ENCODE measurements at places on chromosomes 3 and 15.

GRCh38 chr3:59016930-59017616, 32.8 kb downstream of the CFAP20DC start:
- no peak for DNase-seq

- no peak for DNase-seq
These were observed 481.7 kb downstream of the MAGI1 start for GRCh38 chr3:65556934-65557577.

GRCh38 chr3:121995161-121996137, 26.6 kb downstream of the ILDR1 start:
- DNase-seq: no peak

DNA sequence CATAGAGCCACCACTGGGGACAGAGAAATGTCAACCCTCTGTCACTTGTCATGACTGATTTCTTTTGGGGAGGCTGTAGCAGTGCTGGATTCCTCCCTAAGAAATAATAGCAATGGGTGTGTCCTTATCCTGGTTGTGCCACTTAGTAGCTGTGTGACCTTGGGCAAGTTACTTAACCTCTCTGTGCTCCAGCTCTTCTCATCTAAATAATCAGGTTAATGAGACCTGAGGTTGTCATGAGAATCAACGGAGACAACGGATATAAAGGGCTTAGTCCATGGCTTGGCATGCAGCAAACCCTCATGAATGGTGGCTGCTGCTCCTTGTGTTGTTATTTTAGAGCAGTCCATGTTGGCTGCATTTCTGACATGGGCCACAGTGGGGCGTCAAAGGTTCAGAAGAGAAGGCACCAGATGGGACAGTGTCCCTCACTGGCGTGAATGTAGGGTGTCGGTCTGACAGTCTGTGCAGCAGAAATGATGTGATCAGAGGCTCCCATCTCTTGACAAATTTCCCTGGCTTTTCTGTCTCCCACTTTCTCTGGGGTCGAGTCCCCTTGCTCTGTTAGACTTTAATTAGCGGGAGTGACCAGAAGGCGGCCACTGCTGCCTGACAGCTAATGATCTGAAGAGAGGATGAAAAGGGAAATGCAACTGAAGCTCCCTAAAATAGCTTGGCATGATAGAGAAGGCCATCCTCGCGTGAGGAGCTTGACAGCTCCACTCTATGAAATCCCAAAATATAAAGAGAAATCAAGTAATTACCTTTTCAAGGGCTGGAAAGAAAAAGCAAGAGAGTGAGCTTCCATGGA, 209.4 kb downstream of the CADPS start:
- DNase-seq: no peak

- DNase-seq: no peak
These were observed 80.8 kb downstream of the EOMES start for GRCh38 chr3:27641271-27641800.

- no peak for DNase-seq
These were observed 826 bp downstream of the DBR1 start for GRCh38 chr3:138173769-138174420.

DNA sequence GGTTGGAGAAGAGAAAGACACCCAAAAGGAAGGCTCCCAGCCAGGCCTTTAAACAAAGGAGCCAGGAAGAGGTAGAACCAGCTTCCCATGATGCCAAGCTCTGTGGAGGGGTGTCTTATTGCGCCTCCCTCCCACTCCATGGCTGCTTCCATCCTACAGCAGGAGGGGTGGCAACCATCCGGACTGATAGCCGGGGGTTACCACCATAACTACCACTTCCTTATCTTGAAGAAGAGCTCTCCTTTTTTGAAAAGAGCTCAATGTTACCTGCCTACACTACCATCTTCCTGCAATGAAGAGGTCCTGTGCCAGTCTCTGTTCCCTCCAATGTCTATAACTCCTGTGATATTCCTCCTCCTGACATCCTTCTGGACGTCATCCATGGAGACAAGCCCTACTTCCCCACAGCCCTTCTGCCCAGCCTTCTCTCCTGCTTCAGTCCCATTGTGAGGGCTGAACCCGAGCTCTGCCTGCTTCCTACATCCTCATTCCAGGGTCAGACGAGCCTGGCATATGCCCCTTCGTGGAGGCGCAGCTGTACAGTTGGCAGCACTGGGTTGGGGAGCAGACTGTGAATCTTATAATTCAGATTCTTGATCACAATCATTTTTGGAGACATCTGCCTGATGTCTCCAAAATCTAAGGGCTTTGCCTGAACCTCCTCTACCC, 8.5 kb downstream of the CCDC9B start:
- no peak for DNase-seq

- no peak for DNase-seq
These were observed 48.4 kb downstream of the DZIP1L start for GRCh38 chr3:138066972-138067371.

DNA sequence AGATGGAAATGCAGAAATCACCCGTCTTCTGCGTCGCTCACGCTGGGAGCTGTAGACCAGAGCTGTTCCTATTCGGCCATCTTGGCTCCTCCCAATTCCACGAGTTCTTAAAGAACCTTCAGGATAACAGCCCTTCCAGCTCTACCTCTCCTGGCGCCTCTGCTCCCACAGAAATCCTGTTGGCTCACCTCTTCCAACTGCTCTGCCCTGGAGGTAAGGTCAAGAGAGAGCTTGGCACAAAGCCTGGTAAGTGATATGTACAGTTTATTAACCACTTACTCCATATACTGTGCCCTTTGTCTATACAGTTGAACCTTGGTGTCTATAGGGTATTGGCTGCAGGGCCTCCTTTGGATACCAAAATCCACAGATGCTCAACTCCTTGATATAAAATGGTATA, 17.8 kb upstream of the FGF12 start:
- no peak for DNase-seq
